ENCODE measurements at places on chromosomes 13 and 19.

DNA sequence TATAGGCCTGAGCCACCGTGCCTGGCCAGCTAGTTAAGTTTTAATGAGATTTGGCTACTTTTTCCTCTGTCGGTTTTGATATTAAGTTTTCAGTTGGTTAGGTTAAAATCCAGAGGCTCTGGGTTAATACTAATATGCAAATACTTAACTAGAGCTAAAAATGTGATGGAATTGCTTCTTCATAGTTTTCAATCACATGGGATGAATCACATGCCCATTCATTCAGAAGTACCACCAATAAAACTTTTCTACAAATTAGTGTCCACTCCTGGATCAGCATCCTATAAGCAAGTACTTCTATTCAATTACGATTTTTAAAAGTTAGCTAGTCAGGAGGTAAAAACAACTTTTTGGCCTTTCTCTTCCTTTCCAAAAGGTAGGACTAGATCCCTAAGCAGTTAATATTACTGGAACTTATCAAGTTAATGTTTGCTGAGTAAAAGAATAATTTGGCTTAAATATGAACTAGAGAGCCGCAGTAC, 4.3 kb downstream of the SLC25A30 start:
- H3K27me3 ChIP-seq = no peaks in the 10 kb centered on the region
- DNase-seq = no peak
- H3K27ac ChIP-seq = no peak overlapping the region
- no peak overlapping the region for H3K4me3 ChIP-seq
- peaks cover 15% of the 10 kb centered on the region for H3K4me1 ChIP-seq

DNA sequence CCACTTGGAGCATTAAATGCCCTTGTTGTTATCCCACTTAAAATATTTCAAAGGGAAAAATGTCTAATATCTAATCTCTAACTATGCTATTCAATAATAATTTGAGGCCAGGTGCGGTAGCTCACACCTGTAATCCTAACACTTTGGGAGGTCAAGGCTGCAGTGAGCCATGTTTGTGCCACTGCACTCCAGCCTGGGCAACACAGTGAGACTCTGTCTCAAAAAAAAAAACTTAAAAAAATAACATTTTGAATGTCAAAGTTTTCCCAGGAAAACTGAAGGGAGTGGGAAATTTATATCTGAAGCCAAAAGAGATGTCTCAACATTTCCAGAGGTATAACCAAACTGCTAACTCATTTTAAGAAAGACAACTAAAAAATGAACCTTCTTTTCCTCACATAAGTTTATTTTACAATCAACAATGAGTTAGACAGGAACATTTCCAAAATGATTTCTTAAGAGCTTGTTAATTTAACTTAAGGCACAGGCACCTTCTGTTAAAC, 47.9 kb downstream of the CAB39L start:
- H3K27ac ChIP-seq = no peak overlapping the region
- no peaks in the 10 kb centered on the region for H3K4me1 ChIP-seq
- no peak for DNase-seq
- no peaks in the 10 kb centered on the region for H3K36me3 ChIP-seq
- H3K27me3 ChIP-seq = peaks cover 4% of the 10 kb centered on the region

DNA sequence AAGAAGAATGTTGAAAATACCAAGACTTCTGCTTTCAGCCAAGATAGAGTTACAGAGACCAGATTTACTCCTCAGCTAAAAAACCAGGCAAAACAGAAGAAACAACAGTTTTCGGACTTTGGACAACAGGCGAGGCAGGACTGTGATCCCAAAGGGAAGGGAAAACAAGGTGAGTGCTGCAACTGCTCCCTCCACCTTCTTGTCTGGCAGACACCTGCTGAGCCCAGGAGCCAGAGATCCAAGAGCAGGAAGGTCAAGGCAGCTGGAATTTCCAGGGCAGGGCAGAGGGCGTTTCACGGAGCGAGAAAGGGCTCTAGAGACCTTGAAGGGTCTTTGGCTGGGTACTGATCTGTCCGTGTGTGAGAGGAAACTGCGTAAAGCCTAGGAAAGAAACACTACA, 32.9 kb upstream of the SLC7A9 start:
- H3K36me3 ChIP-seq = peaks cover 12% of the 10 kb centered on the region
- no peak overlapping the region for H3K4me3 ChIP-seq
- H3K27ac ChIP-seq = no peak overlapping the region

DNA sequence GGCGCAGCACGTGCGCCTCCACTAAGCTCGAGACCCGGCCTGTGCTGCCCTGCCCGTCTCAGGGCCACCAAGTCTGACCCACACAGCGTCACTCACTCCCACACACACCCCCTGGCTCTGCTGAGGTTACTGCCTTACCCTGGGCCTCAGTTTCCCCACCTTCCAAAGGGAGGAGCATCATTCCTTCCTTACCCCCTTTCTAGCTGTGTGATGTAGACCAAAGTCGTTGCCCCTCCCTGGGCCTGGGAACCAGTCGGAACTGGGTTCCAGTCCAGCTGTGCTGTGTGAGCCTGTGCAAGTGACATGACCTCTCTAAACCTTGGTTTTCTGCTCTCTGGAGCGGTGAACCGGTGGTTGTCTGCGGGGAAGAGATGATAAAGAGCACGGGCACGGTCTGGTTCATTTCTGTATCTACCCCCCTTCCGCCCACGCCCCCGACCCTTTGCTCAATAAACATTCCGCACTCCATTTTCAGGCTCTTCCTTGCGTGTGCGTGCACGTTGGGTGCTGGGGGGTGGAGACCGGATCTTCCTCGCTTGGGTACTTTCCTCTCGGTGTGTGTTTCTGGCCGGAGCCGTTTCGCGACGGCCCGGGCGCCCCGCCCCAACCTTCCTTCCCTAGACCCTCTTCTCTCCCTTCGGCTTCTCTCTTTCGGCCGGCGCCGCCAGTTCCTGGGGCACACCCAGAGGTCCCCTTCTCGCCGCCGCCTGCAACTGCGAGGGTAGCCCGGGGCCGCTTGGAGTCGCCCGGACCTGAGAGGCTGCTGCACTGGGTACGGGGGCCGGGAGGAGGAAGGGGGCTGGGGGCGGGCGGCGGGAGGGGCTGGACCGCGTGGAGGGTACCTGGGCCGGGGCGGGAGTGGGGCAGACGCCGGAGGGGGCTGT, at the start of gene ZNF581:
TSS of gene ZNF581 (plus strand) at position 647 of the 884 bp plus-strand sequence. CDS start 923 bp downstream, outside the sequence.
- H3K27me3 ChIP-seq = no peaks in the 10 kb centered on the region
- DNase-seq = peak; percentile 82
- H3K36me3 ChIP-seq = peaks cover 32% of the 10 kb centered on the region
- peak within 1 kb of the TSS; percentile 95 for H3K27ac ChIP-seq

DNA sequence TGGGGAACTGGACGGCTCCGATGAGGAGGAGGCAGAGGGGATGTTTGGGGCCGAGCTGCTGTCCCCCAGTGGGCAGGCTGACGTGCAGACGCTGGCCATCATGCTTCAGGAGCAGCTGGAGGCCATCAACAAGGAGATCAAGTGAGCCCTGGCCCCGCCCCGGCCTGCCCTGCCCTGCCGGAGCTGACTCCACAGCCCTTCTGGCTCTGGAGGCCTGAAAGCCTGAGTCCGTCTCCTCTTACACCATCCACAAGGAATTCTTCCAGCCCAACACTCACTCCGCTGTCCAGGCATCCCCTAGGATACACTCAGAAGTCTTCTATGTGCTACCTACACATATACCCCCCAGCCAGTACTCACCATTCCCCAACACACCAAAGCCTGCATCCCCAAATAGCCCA, 17.4 kb downstream of the PPFIA3 start:
- no peaks in the 10 kb centered on the region for H3K36me3 ChIP-seq
- H3K27me3 ChIP-seq = peaks cover 12% of the 10 kb centered on the region
- no peak for DNase-seq
- H3K4me3 ChIP-seq = no peak overlapping the region
- peaks cover 18% of the 10 kb centered on the region for H3K4me1 ChIP-seq

- peak overlapping the region; percentile 77 for H3K4me3 ChIP-seq
- DNase-seq = no peak
- H3K4me1 ChIP-seq = peaks cover 27% of the 10 kb centered on the region
- H3K27me3 ChIP-seq = no peaks in the 10 kb centered on the region
- H3K36me3 ChIP-seq = peaks cover 1% of the 10 kb centered on the region
Measured at GRCh38 chr19:38265921-38266429, 1.6 kb downstream of the SPINT2 start.

- H3K36me3 ChIP-seq = peaks cover 12% of the 10 kb centered on the region
- no peak overlapping the region for H3K4me3 ChIP-seq
- H3K27me3 ChIP-seq = no peaks in the 10 kb centered on the region
- peak overlapping the region; percentile 6 for H3K27ac ChIP-seq
- peaks cover 16% of the 10 kb centered on the region for H3K4me1 ChIP-seq
- no peak for DNase-seq
Measured at GRCh38 chr13:98443329-98443728, 133.6 kb downstream of the STK24 start.

DNA sequence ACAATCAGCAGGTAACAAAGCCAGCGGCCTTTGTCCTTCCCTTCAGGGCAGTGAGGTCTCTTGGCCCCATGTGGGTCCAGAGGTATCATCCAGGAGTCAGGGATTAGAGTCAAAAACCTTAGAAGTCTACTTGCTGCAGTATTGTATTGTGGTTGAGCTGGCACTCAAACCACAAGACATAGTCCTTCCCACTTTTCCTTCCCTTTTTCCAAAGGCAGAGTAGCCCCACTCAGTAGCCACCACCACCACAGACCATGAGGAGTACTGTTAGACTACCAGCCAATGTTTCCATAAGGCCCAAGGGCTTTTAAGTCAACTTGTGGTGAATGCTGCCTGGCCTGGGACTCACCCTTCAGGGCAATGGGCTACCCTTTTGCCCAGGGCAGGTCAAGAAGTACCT, 27.1 kb upstream of the CCNA1 start:
- H3K36me3 ChIP-seq = no peaks in the 10 kb centered on the region
- DNase-seq = no peak
- peaks cover 21% of the 10 kb centered on the region for H3K27me3 ChIP-seq
- no peaks in the 10 kb centered on the region for H3K4me1 ChIP-seq
- no peak overlapping the region for H3K4me3 ChIP-seq

DNA sequence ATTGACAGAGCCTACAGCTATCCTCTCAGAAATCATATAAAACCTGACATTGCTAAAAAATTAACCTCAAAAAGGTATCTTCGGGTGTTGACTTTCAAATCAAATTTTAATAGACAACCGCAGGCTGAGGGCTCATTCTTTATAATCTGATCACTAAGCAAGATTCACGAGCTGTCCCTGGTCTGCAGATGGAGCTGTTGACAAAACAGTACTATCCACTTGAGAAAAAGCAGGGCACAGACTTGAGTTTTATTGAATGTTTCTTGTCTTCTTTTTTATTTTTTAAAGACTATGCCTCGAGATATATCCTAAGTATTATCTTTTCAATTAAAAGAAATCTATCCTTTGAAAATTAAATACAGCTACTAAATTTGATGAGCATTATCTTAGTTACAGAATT, 540.5 kb downstream of the PCDH9 start:
- no peaks in the 10 kb centered on the region for H3K4me1 ChIP-seq
- no peak overlapping the region for H3K27ac ChIP-seq
- H3K4me3 ChIP-seq = no peak overlapping the region
- DNase-seq = no peak

- peaks cover 17% of the 10 kb centered on the region for H3K36me3 ChIP-seq
- H3K27me3 ChIP-seq = no peaks in the 10 kb centered on the region
- H3K27ac ChIP-seq = peak overlapping the region; percentile 9
Measured at GRCh38 chr19:35178701-35179100, 24.2 kb downstream of the FXYD5 start.

GRCh38 chr19:58409010-58409790, 751 bp downstream of the ZNF584 start:
- H3K4me1 ChIP-seq = peaks cover 33% of the 10 kb centered on the region
- DNase-seq = peak; percentile 43
- peak overlapping the region; percentile 96 for H3K4me3 ChIP-seq

DNA sequence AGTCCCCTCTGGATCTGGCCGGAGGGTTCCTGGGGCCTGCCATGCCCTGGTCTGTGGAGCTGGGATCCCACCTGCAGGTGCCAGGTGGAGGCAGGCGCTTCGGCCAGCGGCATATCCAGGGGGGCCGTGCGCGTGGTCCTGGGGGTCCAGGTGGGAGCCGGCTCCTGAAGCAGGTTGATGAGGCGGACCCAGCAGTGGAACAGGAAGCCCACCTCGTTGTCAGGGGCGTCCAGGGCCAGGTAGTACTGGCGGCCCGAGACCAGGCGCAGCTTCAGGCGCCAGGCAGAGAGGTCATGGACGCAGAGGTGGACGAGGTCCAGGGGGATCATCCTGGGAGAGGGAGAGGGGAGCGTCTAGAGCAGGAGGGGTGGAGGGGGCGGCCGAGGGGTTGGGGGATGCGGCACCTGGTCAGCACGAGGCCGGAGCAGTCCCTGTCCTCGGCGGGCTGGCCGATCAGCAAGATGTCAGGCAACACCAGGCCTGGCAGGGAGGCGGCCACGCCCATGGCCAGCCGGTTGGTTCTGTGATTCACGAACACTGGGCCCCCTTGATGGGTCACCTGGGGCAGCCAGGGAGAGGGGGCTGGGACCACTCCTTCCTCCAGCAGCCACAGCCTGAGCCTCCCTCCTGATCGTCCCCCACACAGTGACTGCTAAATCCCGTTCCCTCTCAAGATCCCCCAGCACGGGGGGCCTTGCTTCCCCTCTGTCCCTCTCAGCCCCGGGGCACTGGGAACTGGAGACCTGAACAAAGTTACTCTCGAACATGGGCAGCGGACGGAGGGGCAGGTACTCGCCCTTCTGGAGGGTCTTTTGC, 678 bp downstream of the GARIN5B start:
- DNase-seq = no peak
- H3K27me3 ChIP-seq = peaks cover 4% of the 10 kb centered on the region
- no peaks in the 10 kb centered on the region for H3K4me1 ChIP-seq
- H3K36me3 ChIP-seq = no peaks in the 10 kb centered on the region
- H3K27ac ChIP-seq = no peak overlapping the region

DNA sequence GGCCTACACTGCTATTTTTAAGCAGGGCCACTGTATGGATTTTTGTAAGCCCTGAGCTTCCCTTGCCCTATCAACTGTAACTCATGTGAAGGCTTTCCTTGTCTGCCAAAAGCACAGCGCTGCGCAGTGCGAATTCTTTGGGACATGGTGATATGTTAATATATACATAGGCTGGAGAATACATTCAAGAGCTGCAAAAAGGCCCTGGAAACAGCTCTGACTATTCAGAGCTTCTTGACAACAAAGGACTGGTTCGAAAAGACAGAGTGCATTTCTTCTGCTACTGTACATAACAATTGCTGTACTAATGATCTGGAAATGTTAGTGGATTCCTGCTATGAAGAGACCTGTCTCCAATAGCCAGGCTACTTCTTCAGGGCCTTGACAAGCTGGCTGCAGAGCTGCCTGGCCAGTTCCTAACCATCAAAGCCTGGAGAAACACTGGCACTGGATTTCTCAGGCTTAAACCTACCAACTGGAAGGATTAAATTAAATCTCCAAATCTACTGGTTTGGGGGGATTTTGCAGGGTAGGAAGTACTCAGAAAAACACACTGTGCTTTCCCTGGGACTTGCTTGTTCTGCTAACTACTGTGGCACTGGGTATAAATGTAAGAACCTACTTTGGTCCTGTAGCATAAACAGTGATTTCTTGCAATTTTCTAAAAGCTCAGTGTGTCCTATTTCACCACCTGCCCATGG, 246.9 kb downstream of the DNAJC15 start:
- H3K4me1 ChIP-seq = no peaks in the 10 kb centered on the region
- DNase-seq = no peak
- no peaks in the 10 kb centered on the region for H3K36me3 ChIP-seq
- H3K4me3 ChIP-seq = no peak overlapping the region

DNA sequence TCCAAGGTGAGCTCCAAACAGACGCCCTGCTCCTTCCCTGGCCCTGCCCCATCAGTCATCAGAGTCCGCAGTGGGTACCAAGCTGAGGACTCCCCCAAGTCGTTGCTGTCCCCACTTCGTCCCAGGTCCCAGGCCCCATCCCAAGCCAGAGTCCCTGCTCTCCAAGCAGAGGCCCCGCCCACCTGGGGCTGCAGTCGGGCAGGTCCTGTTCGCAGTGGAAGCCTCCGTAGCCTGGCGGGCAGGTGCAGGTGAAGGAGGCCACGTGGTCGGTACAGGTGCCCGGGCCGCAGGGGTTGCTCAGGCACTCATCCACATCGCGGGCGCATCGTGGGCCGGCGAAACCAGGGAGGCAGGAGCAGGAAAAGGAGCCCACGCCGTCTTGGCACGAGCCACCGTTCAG, 19.4 kb downstream of the NOTCH3 start:
- DNase-seq = no peak
- no peaks in the 10 kb centered on the region for H3K36me3 ChIP-seq
- no peak overlapping the region for H3K4me3 ChIP-seq
- H3K4me1 ChIP-seq = peaks cover 3% of the 10 kb centered on the region

Data from activated CD8-positive, alpha-beta T cell treated with anti-CD3 and anti-CD28 coated beads, Interleukin-2, amount 10 ng/mL, durations not matched to agents 7 days and 5 days (primary cell).